ENCODE measurements at places on chromosomes 4 and X. TPM values are rescaled to one million over a fixed set of nuclear protein-coding genes. Genes with fewer than 3 reads are reported as not detected.

DNA sequence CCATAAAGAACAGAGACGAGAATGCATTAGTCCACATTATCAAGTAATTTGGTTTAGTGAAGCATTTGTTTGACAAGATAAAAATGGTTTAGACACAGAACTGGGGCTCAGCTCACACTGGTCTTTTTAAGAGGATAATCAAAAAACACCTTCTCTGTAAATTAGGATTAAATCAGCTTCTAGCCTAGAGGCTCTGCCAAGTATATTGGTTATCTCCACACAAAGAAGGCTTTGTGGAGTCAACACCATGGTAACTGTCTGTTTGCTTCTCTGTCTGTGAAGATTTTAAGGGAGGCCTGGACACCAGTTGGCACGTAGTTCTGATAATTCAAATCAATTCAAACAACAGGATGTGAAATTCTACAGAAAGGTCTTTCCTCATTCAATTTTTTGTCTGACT, 687.0 kb downstream of the DMD start:
- H3K27me3 ChIP-seq: no peaks in the 10 kb centered on the region
- no peak overlapping the region for H3K4me3 ChIP-seq
- no peak for DNase-seq
- H3K36me3 ChIP-seq: no peaks in the 10 kb centered on the region

GRCh38 chr4:2103127-2103842, 44.2 kb downstream of the NAT8L start:
- DNase-seq: no peak
- no peaks in the 10 kb centered on the region for H3K36me3 ChIP-seq
- no peaks in the 10 kb centered on the region for H3K4me1 ChIP-seq
- H3K27ac ChIP-seq: no peak overlapping the region
- no peaks in the 10 kb centered on the region for H3K27me3 ChIP-seq

DNA sequence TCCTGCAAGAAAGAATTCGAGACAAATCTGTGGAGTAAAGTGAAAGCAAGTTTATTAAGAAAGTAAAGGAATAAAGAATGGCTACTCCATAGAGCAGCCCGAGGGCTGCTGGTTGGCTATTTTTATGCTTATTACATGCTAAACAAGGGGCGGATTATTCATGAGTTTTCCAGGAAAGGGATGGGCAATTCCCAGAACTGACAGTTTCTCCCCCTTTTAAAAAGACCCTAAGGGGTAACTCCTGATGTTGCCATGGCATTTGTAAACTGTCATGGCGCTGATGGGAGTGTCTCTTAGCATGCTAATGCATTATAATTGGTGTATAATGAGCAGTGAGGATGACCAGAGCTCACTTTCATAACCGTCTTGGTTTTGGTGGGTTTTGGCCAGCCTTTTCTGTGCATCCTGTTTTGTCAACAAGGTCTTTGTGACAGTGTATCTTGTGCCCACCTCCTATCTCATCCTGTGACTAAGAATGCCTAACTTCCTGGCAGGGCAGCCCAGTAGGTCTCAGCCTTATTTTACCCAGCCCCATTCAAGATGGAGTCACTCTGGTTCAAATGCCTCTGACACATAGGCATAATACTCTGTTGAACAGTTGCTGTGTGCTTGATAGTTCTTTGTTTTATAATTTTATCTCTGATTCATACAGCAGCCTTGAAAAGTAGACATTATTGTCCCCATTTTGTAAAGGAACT, 25.8 kb downstream of the GAB1 start:
- no peak for DNase-seq
- H3K4me3 ChIP-seq: no peak overlapping the region
- no peaks in the 10 kb centered on the region for H3K36me3 ChIP-seq
- H3K27ac ChIP-seq: no peak overlapping the region
- H3K4me1 ChIP-seq: peaks cover 21% of the 10 kb centered on the region

GRCh38 chrX:101359966-101360365, 11.4 kb upstream of the TIMM8A start:
- no peaks in the 10 kb centered on the region for H3K27me3 ChIP-seq
- DNase-seq: no peak
- H3K27ac ChIP-seq: no peak overlapping the region

- peaks cover 1% of the 10 kb centered on the region for H3K4me1 ChIP-seq
- H3K4me3 ChIP-seq: no peak overlapping the region
- peaks cover 19% of the 10 kb centered on the region for H3K36me3 ChIP-seq
- H3K27me3 ChIP-seq: no peaks in the 10 kb centered on the region
- no peak overlapping the region for H3K27ac ChIP-seq
Measured at GRCh38 chrX:150854856-150855255, 43.6 kb downstream of the CD99L2 start.

DNA sequence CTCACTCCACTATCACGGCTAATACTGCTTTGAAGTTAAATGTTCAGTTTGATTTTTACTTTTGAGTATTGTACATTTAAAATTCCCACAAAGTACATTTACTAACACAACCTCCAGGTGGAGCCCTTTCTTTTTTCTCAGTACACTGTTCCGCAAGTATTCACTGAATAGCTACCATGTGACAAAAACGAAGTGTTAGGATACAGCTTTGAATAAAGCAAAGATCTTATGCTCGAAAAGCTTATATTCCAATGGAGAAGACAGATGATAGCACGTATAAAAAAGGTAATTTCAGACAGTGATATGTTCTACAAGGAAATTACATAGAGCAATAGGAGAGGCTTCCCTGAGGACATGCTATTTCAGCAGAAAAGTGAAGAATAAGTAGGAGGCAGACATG, 60.7 kb upstream of the ABCG2 start:
- H3K36me3 ChIP-seq: no peaks in the 10 kb centered on the region
- H3K4me3 ChIP-seq: no peak overlapping the region
- H3K4me1 ChIP-seq: peaks cover 3% of the 10 kb centered on the region
- no peaks in the 10 kb centered on the region for H3K27me3 ChIP-seq

DNA sequence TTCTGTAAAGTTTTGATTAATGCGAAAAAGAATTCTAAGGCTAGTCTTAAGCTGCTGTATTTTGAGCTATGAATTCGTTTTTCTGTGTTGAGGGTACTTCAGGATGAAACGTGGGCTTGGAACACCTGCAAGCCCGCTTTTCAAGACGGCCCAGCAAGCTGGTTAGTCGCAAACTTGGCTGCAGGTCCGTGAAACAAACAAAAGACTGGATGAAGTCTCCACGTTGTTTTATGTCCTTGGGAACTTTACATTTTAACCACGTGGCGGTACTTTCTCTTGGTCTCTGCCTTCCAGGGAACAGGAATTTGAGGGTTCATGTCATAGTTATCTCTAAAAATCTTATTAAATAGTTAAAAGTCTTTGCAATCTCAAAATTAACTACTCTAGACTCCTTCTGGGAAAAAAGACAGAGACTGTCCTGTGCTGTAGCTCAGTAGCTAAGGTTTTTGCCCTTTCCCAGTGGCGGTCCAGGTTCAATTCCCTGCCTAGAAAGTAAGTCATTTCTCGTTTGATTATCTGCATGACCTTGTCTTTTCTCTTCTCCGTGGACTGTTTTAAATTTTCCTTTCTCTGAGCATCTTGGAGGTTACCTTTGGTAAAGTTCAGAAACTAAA, 21.0 kb downstream of the TENM3 start:
- no peaks in the 10 kb centered on the region for H3K36me3 ChIP-seq
- H3K27me3 ChIP-seq: no peaks in the 10 kb centered on the region
- no peak for DNase-seq
- H3K27ac ChIP-seq: no peak overlapping the region
- no peaks in the 10 kb centered on the region for H3K4me1 ChIP-seq
- no peak overlapping the region for H3K4me3 ChIP-seq

DNA sequence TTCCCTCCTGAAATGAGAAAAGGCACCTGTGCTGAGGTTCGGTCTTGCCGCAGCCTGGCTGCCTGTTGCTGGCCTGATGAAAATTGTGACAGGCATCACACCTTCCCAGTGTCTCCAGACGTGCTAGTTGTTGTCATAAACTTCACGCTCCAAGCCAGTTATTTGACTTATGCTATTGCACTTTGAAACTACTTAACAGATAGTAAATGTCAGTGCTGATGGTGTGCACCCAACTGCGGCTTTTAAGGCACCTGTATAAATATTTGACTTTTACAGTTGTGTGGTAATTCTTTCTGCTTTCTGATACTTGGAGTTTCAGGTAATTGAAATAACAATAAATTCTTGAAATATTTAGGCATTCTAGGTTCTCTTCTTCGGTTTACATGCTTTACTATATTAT, 1.8 kb downstream of the WWC2 start:
- peaks cover 9% of the 10 kb centered on the region for H3K4me1 ChIP-seq
- H3K27me3 ChIP-seq: peaks cover 18% of the 10 kb centered on the region
- H3K36me3 ChIP-seq: no peaks in the 10 kb centered on the region
- H3K27ac ChIP-seq: no peak overlapping the region

GRCh38 chr4:92328095-92328494, 24.3 kb downstream of the GRID2 start:
- H3K27ac ChIP-seq: no peak overlapping the region
- H3K4me1 ChIP-seq: no peaks in the 10 kb centered on the region
- H3K36me3 ChIP-seq: no peaks in the 10 kb centered on the region

GRCh38 chr4:1009542-1010394, 1.7 kb upstream of the FGFRL1 start:
- peaks cover 27% of the 10 kb centered on the region for H3K27me3 ChIP-seq
- DNase-seq: peak; percentile 67
- H3K27ac ChIP-seq: no peak overlapping the region
- H3K4me1 ChIP-seq: peaks cover 11% of the 10 kb centered on the region
- peak overlapping the region; percentile 73 for H3K4me3 ChIP-seq
- no peaks in the 10 kb centered on the region for H3K36me3 ChIP-seq

DNA sequence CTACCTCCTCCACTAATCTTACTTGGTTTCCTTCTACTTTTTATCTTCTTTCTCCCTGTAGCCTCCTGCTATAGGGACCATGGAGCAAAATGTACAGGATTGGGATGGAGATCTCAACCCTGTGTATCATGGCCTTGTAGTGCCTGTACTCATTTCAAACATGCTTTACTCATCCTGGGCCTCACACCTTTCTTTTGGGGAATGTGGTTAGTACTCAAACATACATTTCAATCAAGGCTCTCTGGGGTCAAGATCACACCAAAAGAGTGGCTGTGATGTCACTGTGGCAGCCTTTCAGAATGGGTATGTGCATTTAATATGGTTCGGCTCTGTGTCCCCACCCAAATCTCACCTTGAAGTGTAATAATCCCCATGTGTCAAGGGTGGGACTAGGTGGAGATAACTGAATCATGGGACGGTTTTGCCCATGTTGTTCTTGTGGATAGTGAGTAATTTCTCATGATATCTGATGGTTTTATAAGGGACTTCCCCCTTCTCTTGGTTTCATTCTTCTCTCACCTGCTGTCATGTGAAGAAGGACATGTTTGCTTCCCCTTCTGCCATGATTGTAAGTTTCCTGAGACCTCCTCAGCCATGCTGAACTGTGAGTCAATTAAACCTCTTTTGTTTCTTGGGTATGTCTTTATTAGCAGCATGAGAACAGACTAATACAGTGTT, 205.1 kb downstream of the RASL11B start:
- DNase-seq: peak; percentile 4
- H3K27me3 ChIP-seq: no peaks in the 10 kb centered on the region
- no peak overlapping the region for H3K4me3 ChIP-seq
- H3K4me1 ChIP-seq: no peaks in the 10 kb centered on the region
- no peak overlapping the region for H3K27ac ChIP-seq

- H3K27me3 ChIP-seq: no peaks in the 10 kb centered on the region
- H3K36me3 ChIP-seq: no peaks in the 10 kb centered on the region
- H3K4me1 ChIP-seq: peaks cover 21% of the 10 kb centered on the region
- no peak for DNase-seq
Measured at GRCh38 chr4:122481766-122482405, 25.4 kb upstream of the IL2 start.

DNA sequence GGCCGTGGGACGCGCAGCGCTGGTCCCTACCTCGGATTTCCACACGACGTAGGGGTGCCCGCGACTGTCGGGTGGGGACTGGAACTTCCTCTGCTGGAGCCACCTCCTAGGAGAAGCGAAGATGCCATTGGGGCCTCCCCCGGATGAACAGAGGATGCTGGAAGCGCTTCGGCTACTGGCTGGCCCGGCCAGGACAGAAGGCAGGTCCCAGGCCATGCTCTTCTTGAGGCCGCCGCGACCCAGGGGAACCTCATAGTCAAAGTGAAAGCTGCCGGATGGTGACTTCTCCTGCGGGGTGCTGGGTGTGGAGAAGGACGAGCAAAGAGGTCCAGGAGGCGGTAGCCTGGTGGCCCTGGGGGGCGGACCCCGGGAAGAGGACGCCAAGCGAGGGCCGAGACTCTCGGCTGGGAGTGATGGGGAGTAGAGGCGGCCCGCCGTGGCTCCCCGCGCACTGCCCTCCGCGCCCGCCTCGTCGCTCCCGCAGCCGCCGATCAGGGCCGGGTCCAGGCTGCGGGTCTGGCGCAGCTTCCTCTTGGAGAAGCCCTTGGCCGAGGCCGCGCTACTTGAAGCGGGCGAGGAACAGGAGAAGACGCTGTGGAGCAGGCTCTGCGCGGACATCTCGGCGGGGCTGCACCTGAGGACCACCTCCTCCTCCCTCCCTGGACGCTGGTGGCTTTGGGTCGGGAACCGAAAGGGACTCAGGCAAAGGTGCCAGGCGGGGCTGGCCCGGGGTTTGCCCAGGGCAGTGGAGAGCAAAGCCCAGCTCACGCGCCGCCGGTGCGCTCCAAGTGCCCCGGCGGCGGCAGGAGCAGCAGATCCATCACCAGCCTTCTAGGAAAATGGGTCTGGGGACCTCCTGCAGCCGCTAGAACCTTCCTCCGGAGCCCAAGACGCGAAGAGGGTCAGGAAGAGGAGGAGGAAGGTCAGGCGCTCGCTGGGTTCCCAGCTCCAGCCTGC, 1.2 kb downstream of the ARHGAP6 start:
- no peaks in the 10 kb centered on the region for H3K4me1 ChIP-seq
- H3K36me3 ChIP-seq: no peaks in the 10 kb centered on the region
- peaks cover 56% of the 10 kb centered on the region for H3K27me3 ChIP-seq

GRCh38 chr4:180059216-180059881, 2183.9 kb upstream of the TENM3 start:
- peaks cover 5% of the 10 kb centered on the region for H3K36me3 ChIP-seq
- H3K4me3 ChIP-seq: peak overlapping the region; percentile 42
- DNase-seq: no peak
- peaks cover 5% of the 10 kb centered on the region for H3K4me1 ChIP-seq
- H3K27me3 ChIP-seq: peaks cover 35% of the 10 kb centered on the region

- H3K4me1 ChIP-seq: peaks cover 31% of the 10 kb centered on the region
- peak overlapping the region; percentile 72 for H3K4me3 ChIP-seq
- no peak for DNase-seq
- peaks cover 3% of the 10 kb centered on the region for H3K36me3 ChIP-seq
- no peaks in the 10 kb centered on the region for H3K27me3 ChIP-seq
Measured at GRCh38 chrX:104168127-104168526, 1.9 kb downstream of the FAM199X start.

PAGE4 gene
- total RNA-seq: not detected

MTCP1 gene
- total RNA-seq: 15.0 TPM

RBMXL3 gene
- total RNA-seq: not detected

IRS4 gene
- total RNA-seq: not detected

IL1RAPL2 gene
- not detected for total RNA-seq

Measured in activated naive CD4-positive, alpha-beta T cell treated with anti-CD3 and anti-CD28 coated beads for 36 hours (primary cell).